ENCODE measurements at places on chromosomes 2 and 18. TPM values are rescaled to one million over a fixed set of nuclear protein-coding genes. Genes with fewer than 3 reads are reported as not detected.

DNA sequence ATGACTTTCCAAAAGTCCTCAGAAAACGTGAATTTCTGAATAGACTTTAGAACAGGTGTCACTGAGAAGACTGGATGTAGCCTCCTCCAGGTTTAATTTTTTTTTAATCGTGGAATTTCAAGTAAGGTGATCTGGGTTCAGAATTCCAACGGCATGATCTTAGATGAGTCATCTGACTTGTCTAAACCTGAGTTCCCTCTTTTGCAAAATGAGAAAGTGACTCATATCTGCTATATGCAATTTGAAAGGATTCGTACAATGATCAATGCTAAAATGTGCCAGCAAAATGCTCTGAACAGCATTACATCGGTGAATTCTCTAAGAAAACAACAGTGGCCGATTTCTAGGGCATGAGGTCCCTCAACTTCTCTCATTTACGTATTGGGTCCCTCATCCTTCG, 69.1 kb upstream of the ZNF516 start:
- DNase-seq: peak; percentile 84

DNA sequence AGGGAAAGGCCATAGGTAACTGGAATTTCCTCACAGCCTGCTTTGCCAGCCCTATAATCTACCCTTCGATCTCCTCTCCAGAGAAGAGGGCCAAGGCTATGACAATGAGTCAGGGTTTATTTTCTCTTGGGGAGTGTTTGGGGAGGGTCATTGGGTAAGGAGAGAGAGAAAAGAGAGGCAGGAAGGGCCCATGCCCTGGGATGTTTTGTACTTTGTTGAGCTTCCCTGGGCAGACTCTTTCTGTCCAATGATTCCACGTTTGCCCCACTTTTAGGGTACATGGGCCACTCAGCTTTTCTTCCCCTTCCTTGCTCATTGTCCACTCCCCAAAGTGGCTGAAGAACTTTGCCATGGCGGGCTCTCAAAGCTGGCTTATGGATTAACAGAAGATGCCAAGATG, 224.2 kb downstream of the ALK start:
- DNase-seq: no peak

DNA sequence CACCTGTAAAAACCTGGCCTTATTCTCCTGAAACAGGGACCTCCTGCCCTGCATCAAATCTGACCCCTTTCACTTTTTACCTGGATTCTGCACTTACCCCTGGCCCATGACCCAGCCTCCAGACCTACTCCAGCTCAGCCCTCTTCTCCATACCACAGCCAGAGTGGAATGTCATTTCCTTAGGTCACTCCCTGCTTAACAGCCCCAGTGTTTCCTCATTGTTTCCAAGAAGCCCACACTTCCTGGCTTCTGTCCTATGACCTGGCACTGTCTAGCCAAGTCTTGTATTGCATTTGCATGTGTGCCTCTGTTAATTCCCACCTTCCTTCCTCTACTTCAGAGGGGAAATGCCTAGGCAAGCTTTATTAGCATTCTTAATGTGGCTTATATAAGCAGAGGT, 51.4 kb upstream of the TRIB2 start:
- no peak for DNase-seq

GRCh38 chr18:6744816-6745455, 15.4 kb downstream of the ARHGAP28 start:
- no peak for DNase-seq

ACTG2 gene
- 540 TPM for total RNA-seq

Data from astrocyte (in vitro differentiated cells and primary cell).